Hippocampal formation (tissue), 2 donors: ENCODE measurements at places on chromosomes 6 and 20.

DNA sequence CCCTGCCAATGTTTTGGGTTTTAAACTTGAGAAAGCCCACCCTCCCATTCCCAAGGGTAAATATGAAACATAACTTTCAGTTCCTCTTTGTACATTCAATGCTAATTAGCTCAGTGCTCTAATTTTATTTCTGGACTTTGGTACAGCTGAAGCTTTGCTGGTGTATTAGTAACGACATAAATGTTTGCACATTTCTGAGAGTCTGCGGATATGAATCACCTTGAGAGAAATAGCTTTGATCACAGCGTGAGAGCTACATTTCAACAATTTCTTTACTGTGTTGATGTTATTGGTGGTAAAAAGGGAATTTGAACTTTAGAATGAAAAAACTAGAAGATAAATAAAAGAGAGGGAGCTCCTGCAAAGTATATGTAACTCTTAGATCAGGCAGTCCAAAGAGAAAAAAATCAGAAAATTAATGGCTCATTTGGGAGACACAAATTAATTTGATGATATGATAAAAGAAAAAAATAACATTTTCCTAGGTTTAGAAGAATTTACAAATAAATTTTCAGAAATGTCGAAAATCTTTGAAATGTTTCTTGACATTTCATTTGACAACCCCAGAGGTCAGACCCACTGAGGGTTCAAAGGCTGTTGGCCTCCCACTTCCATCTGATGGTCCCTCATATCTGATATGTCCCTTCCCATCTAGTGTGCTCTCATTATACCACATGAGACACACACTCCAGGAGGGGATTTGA lies 38.5 kb upstream of the CAP2 start:
- no peak for DNase-seq

DNA sequence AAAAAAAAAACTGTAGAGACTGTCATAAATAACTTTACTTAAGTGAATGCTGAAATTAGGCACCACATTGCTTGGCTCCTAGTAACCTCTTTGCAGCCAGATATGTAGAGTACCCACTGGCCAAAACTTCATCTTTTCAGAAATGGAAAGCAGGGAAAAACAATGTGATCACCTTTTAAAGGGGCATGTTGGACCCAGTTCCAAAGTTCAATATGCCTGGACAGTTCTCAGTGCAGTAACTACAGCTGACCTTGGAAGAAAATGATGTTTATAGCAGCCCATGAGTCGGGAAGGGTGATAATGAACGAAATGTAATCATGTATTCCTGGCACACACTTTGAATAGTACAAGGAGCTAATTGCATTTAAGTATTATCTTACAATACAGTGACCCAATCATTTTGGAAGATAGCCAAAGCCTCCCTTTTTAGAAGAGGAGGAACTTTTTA lies 93.6 kb upstream of the TAB2 start:
- no peak for DNase-seq

- DNase-seq, result no peak
Measured at GRCh38 chr6:73942592-73943186, 246.7 kb downstream of the CD109 start.

DNA sequence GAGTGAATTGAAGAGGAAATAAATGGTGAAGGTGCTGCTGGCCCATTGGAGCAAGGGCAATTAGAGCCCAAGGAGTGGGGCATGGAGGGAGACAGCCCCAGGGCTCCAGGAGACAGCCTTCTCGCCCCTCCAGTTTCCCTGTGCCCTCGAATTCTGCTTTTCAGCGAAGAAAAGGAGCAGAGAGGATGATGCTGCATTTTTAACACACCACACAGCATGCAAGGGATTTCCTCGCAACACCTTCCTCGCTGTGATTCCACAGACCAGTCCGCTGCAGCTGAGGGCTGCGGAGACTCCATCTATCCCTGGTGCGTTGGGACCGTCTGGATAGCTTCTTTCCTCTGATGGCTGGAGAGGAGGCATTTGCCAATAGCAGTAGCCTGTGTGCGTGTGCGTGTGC lies 41.7 kb downstream of the PTCHD4 start:
- DNase-seq, result no peak

DNA sequence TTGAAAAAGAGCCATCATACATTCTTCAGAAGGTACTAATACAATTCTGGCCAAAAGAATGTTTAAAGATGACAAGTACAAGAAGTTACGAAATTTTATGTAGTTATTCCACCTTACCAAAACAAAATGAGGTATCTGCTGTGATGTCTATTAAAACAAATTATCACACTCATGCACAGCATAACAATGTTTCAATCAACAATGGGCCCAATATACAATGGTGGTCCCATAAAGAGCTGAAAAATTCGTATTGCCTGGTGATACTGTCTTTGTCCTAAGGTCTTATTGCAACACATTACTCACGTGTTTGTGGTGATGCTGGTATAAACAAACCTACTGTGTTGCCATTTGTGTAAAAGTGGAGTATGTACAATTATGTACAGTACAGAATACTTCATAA lies 3.6 kb upstream of the NUP153 start:
- DNase-seq, result no peak

DNA sequence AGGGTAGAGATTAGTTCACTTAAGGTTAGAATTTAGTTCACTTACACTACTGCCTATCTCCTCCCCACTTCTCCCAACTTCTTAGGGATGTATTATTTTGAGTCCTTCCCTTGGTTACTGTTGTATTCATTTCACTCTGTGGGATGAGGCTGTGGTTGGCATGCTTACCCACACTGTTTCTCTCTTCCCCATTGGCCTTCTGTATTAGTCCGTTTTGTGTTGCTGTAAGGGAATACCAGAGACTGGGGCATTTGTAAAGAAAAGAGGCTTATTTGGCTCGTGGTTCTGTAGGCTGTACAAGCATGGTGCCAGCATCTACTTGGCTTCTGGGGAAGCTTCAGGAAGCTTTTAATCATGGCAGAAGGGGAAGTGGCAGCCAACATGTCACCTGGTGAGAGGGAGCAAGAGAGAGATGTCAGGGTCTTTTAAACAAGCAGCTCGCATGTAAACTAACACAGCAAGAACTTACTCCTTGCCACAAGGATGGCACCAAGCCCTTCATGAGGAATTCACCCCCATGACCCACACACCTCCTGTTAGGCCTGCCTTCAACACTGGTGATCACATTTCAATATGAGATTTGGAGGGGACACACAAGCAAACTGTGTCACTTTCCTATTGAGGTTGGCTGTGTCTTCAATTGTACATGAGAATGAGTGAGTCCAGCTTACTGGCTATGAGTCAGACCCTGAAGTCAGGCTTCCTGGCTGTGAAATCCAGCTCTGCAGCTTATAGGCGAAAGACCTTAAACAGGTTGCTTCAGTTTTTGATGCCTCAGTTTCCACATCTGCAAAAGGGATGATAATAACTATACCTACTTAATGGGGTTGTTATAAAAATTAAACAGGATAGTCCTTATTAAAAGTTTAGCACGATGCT lies 53.3 kb downstream of the SYNDIG1 start:
- no peak for DNase-seq

DNA sequence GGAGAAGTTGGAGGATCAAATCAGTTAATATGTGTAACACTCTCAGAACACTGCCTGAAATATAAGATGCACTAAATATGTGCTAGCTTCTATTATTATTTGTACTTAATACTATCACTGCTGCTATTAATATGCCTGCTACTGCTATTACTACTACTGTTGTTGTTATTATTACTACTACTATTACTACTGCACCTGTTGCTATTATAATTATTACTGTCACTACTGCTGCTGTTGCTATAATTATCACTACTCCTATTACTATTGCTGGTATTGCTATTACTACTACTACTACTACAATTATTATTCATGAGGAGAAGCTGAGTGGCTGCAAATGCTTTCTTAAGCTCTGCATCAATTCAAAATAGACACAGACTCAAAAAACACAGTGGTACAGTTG lies 16.7 kb upstream of the SSTR4 start:
- no peak for DNase-seq

GRCh38 chr6:20826378-20826777 lies 292.1 kb downstream of the CDKAL1 start:
- no peak for DNase-seq
